ENCODE measurements at places on chromosomes 6 and 20.

DNA sequence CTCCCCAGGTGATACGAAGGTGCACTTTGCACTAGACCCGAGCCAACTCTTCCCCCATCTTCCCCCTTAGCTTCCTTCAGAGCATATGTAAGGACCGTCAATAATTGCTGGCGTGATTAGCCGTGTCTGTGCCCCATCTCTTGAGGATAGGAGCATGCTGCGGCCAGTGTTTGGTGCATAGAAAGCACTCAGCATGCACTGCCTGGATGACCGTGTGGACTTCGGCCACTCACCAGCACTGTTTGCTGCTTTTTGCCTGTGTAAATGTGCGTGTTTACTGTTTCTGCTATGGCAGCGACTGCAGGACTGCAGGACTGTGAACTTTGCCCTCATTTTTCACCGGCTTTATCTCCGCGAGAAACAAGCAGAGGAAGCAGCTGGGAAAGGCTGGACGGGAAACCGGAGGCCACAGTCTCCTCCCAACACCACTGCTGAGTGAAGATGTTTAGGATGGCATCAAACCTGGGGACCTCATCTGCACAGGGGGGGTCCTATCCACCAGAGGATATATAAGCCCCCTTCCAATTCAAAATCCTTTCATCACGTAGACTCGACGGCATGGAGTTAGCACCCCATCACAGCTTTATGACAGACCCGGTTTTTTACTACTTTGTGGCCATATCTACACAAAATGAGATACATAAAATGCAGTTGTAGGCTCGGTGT is 150.6 kb upstream of the AFDN start:
- peak; percentile 87 for DNase-seq

- no peak for DNase-seq
Observed at GRCh38 chr20:20219016-20219415, 148.9 kb upstream of the INSM1 start.

- DNase-seq = no peak
Observed at GRCh38 chr20:51331481-51331880, 211.0 kb downstream of the NFATC2 start.

DNA sequence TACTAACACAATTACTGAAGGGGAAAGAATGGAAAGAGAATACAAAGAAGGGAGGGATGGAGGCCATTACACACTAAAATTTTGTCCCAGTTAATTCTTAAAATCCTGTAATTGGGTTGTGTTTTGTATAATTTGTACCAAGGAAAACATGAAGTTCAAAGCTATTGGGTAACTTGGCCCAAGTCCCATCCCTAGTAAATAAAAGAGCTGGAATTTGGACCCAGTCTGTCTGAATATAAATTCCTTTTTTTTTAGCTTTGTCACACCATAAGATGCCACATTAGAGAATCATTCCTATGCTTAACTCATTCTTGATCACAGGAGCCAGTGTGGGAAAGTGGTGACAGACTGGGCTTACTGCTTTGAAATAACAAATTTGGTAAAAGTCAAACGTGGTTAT is 66.8 kb upstream of the CBLN4 start:
- no peak for DNase-seq

GRCh38 chr6:28137505-28137981 is 4.1 kb upstream of the ZKSCAN8 start:
- DNase-seq = no peak

DNA sequence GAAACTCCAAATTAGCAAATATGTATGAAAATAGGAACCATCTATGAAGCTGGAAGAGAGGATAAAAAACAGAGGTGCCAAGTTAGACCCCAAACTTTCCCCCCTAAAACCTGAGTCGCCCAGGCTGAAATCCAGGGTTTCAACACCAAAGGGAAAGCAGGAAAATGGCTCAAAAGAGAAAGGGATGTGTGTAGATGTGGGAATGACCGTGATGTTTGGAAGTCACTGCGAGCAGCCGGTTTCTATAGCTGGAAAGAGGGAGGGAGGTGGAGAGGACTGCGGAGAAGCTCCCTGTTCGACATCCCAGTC is 4.5 kb downstream of the RING1 start:
- no peak for DNase-seq

DNA sequence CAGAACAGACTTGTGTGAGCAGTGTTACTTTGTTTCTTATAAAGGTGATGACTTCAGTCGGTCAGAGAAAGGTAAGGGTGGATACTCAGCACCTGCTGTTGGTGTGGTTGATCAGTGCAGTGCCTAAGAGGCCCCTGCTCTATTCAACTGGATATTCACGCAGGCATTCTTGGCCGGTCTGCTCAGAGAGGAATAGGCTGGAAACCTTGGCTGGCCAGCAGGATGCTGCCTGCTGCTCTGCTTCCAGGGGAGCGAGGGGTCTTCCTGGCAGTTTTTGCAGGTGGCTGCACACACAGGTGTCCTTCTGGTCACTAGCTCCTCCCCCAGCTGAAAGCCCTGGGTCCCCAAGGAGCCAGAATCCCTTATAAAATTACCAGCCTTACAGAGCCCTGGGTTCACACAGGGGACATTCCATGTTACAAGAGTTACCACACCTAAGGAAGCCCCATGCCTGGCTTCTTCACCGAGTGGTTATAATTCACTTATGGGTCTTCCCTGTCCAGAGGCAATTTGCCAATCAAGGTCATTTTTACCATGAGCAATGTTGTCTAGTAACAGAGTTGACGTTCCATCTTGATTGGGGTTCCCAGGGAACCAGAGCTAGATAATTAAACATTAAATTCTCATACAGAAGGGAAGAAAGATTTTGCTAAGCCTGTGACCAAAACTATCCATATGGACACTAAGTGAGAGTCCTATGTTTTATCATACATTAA is 16.4 kb downstream of the SYNJ2 start:
- DNase-seq = no peak
